ENCODE measurements at places on chromosomes 6 and 20.
A peak's percentile ranks its signal among the peaks of the same experiment; 100 is the strongest.

- DNase-seq, result no peak
Measured at GRCh38 chr20:12949429-12949980, 59.3 kb upstream of the SPTLC3 start.

DNA sequence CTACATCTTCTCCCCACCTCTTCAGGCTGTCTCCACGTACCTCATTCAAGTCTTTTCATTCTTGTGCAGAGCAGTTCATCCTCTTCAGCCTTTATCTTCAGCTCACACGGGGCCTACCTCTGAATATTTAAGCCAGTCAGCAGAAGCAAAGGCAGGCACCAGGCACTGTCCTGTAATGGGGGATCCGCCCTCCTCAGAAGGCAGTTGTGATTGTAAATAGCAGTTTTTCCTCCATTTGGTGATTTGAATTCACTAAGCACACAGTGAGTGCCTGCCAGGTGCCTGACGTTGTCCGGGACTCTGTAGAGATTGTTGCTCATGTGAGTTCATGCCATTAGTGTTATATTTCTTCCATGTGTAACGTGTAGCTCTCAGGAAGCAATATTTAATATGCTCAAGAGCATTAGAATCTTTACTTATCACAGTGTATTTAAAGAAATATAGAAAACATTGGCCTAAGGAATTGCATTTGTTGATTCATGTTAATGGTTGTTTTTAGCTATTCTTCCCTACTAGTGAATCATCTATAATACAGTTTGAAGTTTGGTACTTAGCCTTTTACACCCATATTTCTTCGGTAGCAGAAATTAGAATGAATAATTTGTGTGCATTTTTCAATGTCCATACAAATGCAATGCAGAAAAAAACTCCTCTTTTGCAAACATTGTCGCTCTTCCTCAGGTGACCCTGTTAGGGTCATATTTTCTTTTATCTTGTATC lies 17.9 kb downstream of the BPHL start:
- DNase-seq, result no peak

GRCh38 chr6:118551063-118552053 lies 3.3 kb downstream of the PLN start:
- peak; percentile 77 for DNase-seq

- DNase-seq, result peak; percentile 91
Measured at GRCh38 chr6:16759646-16760515, 1.4 kb downstream of the ATXN1 start.

- no peak for DNase-seq
Measured at GRCh38 chr20:19284400-19285178, 72.1 kb downstream of the SLC24A3 start.

GRCh38 chr6:2429460-2429859 lies 184.1 kb upstream of the GMDS start:
- DNase-seq, result peak; percentile 51

GRCh38 chr6:63573076-63573898 lies 1.0 kb downstream of the LOC128125822 start:
- DNase-seq, result peak; percentile 70

DNA sequence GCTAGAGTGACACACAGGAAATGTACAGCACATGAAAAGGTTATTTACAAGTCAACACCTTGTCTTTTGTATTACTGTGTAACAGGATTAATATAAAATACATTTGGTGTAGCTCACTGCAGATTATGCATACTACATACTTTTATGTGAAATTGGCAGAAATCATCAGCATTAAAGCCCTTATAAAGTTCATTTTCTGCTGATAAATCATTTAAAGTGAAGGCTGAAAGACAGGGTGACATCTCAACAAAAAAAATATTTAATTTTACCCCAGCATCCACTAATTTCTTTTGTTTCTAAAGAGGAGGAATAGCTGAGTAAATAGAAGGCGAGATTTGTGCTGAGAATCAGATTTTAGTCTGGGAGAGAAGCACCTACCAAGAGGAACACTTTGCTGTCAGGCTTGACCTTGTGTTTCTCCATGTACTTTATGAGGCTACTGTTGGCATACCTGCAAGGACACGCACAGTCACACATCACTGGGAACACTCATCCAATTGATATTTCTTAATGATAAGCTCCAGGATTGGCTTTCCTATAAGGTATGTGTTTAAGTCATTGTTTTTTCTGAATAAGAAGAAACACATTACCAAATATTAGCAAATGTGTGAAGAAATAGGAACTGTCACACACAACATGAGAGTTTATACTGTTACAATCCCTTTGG lies 146.6 kb upstream of the SLC22A16 start:
- DNase-seq, result no peak

- peak; percentile 90 for DNase-seq
Measured at GRCh38 chr6:106163966-106164877, 78.1 kb downstream of the PRDM1 start.

DNA sequence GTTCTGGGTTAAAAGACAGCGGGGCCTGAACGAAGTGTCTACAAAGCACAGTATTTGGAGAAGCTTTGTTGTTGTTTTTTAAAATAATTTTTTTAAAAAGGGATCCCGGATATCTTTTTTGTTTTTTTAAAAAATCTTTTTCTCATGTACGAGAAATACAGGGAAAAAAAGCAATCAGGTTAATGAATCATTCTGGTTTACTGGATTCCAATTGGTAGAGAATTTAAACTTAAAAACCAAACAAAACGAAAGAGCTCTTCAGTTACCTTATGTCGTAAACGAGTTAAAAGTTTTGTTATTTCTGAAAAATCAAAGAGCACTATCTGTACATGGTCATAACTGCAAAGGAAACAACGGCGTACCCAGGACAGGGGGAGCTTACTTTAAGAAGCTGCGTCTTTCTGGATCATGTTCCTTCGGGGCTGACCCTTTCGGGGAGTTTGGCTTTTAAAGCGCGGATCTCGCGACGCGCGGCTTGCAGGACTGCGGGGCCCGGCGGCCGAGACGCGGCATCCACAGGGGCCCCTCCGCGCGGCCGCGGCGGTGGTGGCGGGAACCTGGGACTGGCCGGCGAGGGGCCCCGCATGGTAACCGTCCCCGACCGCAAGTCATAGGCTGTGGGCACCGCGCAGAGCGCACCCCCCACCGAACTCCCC lies 927 bp downstream of the IL20RA start:
- peak; percentile 29 for DNase-seq

DNA sequence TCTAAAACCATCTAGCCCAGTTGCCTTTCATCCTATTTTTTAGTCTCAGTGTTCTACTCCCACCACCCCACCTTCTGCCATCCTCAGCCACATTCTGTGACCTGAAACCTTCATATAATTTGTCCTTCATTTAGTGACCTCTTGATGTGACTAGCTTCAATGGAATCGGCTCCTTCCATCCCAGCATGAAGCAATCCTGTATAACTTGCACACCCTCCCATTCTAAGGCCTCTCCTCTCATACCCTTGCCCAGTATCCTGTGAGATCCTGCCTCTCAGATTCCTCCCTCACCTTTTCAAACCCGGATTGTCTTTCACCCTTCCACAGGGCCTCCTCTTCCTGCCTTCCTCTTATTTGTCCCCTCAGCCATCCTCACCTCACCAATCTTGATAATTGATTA lies 3.1 kb downstream of the ZNF76 start:
- DNase-seq, result peak; percentile 62

DNA sequence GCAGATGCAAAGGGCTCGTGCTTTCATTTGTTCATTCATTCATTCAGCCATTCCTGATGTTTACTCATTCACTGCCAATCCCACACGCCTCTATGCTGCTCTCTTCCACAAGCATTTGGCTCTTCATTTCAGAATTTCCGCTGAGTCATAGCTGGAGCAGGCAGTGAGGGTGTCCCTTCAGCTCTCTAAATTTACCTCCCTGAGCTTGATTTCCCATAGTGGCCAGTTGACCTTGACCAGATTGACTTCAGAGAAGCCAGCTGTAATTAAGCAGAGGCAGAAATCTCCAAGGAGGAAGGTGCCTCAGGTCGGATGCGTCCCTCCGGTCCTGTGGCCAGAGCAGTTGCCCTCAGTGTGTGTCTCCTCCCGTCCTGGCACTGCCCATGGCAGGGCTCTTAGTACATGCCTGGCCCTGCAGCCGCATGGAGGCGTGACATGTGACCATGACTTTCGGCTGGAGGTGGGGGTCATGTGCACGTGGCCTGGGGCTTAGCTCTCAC lies 267.2 kb upstream of the ECI2 start:
- DNase-seq, result peak; percentile 84

DNA sequence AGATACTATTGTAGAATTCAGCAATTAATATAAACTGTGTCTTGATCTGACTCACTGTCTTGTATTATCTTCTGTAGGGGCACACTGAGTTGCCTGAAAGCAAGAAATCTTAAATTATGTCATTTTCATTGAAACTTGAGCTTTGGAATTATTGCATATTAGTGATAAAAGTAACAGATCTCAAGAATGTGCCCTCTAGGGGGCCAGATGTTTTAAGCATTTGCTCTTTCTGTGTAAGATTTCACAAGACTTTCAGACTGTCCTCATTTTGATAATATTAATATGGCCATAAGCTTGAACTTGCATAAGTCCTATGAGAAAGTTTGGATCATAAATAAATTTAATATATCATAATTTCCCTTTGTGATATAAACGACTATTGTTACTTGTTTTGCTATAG lies 55.5 kb upstream of the MYO6 start:
- peak; percentile 43 for DNase-seq

All from AG10803 (cell line).